Fibroblast of pulmonary artery (primary cell): ENCODE measurements at places on chromosomes 3 and 15.
A peak's percentile ranks its signal among the peaks of the same experiment; 100 is the strongest.

DNA sequence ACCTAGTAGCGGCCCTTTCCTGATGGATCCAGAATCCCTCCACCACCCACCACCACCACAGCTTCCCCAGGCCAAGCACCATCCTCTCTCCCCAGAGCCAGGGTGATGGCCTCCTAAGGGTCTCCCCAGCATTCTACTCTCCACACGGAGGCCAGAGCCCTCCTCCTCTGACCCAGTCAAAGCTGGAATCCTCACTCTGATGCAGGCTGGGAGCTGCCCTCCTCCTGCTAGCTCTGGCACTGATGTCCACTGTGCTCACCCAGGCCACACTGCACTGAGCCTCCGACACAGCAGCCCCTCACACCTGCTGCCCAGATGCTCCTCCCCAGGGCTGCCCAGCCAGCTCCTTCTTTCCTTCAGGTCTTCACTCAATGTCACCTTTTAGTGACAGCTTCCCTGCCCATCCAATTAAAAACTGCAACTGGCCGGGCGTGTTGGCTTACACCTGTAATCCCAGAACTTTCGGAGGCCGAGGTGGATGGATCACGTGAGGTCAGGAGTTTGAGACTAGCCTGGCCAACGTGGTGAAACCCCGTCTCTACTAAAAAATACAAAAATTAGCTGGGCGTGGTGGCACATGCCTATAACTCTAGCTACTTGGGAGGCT is 21.0 kb downstream of the XXYLT1 start:
- DNase-seq: no peak

GRCh38 chr3:155651489-155652218 is 93.2 kb downstream of the PLCH1 start:
- no peak for DNase-seq

- no peak for DNase-seq
These were observed 129.4 kb downstream of the DLG1 start for GRCh38 chr3:197169028-197169427.

DNA sequence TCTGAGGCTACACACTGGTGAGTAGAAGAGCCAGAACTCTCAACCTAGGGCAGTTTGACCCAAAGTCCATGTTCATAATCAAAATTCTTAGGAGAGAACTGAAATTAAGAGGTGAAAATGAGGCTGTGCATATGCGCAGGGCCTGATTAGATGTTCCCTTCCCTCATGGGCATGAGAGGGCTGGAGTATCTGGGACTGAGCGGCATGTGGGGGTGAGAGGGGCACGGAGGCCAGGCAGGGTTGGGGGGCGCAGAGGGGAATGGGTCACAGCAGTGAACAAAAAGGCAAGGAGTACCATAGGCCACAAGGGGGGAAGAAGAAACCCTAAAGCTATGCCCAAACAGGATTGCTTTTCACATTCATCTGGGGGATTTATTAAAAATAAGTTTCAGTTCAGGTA is 31.3 kb downstream of the ADAMTS9 start:
- DNase-seq: no peak

- peak; percentile 49 for DNase-seq
These were observed 1.4 kb downstream of the ZNF609 start for GRCh38 chr15:64461721-64462162.

GRCh38 chr3:62172199-62172598 is 201.2 kb downstream of the FEZF2 start:
- no peak for DNase-seq

- no peak for DNase-seq
These were observed 16.9 kb downstream of the ARIH2 start for GRCh38 chr3:48935530-48935929.

GRCh38 chr3:196501316-196502044 is 2.1 kb downstream of the RNF168 start:
- peak; percentile 34 for DNase-seq

DNA sequence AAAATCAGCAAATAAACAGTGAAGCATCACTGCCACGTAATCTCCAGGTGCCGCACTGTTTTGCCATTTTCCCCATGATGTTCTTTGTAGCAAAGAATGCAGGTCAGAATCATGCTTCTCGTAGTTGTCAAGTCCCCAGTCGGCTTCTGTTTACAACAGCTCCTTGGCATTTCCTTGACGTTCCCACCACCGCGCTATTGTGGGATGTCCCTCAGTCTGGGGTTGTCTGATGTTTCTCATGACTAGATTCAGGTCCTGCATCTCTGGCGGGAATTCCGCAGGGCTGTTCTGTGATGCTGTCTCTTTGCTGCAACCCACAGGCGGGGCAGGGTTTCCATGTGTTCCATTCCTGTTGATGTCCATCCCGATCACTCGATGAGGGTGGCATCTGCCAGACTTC is 117.9 kb upstream of the SMAD3 start:
- no peak for DNase-seq

DNA sequence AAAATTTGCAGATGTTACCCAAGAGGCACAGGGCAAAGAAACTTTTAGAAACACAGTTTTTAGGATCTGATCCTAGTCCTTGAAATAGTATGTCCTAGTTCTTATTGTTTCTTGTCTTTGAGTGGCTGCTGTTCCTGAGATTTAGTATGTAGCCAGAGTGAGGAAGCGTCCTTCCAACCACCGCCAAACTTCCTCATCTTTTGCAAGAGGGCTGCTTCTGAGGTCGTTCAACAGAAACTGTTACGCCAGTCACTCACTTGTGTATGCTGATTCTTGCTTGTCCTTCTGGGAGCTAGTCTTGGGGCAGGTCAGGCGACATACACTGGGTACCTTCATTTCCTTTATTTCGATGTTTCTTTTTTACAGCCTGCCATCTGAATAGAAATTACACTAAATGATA is 577.3 kb upstream of the ZNF717 start:
- DNase-seq: no peak

DNA sequence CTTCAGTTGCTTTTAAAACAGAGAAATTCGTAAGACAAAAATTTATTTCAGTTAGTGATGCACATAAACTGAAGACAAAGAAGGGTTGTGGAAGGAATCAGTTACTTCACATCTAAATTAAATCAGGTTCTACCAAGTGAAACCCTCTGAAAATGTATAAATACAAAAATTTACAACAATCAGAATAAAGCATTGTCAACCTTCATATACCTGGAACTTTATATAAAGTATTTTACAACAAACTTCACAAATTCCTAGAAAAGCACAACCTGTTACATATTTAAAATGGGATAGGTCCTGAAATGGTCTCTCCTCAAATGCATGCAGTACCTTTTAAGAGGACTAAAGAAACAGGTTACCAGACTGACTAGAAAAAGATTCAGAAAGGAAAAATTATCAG is 26.9 kb downstream of the ATOSA start:
- no peak for DNase-seq

GRCh38 chr3:73498764-73499622 is 125.7 kb downstream of the PDZRN3 start:
- no peak for DNase-seq

DNA sequence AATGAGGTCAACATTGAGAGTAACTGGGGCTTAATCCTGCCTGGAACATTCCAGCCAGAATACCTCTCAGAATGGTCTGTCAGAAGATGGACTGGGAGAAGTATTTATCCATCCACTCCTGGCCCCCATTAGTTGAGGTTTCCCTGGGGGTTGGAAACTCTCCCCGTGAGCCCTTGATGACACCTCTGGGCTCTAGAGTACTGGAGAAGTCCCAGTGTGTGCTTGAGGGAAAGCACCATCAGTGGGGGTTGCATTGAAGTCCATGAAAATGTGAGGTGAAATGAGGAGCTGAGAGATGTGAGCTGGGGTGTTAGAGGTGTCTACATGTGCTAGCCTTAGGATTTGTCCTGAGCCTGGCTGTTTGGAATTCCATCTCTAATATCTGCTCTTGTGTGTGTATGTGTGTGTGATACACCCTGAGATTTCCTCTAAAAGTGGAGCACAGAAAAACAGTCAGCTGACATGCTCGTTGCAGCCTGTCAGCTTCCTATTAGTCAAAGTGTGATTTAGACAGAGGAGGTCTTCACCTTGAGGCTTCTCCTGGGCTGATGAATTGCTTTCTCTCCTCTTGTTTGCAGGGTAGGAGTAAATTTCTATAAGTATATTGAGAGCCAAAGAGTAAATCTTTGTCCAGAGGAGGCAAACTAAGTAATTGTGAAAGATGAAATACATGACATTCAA is 67.6 kb downstream of the NR1D2 start:
- DNase-seq: no peak

- no peak for DNase-seq
These were observed 17.3 kb upstream of the BSN start for GRCh38 chr3:49536875-49537533.

GRCh38 chr3:169945313-169945712 is 21.3 kb upstream of the SEC62 start:
- DNase-seq: peak; percentile 12

DNA sequence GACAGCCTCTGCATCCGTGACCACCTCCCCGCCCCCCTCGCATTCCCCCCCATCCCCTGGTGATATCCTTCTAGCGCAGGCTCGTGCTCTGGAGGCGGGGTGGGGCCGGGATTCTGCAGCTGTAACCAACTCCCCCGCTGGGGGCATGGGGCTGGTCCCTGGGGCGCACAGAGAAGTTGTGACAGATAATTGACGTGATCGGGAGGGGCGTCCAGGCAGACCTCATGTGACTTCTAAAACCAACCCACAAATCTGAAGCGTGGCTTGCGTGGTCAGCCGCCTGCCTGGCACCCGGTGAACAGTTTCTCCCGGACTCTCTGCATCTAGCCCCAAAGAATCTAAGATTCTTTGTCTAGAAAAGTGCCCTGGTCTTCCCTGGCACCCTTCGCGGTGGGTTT is 100.6 kb upstream of the IGF1R start:
- peak; percentile 29 for DNase-seq

- no peak for DNase-seq
These were observed 83.6 kb upstream of the TNIK start for GRCh38 chr3:171543759-171544300.

DNA sequence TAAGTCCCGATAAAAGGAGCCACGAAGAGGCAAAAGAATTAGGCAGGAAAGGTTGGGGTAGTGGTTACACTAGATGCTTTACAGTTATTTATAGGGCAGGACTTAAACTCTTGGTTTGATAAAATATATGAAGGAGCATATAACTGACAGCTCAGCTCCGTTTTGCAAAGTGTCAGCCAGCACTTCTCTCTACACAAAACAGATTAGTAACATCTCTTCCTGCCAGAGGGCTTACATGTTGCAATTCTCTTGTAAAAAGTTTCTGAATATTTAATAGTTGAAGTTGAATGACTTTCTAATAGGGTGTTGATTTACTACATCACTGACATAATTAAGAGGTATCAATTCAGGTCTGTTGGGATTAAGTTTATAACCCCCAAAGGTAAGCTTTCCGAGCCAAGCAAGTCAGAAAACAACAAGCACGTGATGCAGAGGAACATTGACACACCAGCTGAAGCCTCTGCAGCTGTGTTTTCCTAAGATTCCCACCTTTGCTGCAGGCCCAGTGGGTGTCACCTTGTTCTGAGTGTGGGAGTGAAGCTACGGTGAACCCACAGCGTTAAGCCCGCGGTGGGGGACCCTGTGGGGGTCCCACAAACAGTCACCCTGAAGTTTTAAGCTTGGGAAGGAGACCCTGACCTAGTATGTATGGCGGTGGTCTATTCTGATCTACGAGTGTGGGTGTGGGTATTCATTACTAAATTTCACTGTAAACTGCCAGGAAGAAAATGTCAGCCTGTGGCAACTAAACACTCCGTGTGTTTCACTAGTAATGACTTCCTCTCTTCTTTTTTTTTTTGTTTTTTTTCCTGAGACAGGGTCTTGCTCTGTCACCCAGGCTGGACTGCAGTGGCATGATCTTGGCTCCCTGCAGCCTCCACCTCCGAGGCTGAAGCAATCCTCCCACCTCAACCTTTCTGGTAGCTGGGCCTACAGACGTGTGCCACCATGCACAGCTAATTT is 22.0 kb upstream of the ATP13A3 start:
- peak; percentile 40 for DNase-seq

DNA sequence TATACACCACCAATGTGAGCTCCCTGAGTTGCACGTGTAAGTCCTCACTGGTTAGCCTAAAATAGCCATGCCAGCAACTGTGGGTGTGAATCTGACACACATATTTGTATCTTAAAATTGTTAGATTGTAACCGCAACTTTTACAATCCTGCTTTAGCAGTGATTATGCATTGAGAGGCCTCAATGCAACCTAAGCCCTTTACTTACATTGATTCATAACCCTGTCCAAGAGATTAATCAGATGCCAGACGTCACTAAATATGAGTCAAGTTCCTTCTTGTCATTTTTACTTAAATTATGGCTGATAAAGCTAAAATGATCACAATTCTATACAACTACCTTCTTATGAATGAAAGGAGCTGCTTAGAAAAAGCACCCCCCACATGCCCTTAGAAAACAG is 46.9 kb downstream of the IL17RD start:
- DNase-seq: no peak

- DNase-seq: no peak
These were observed 51.9 kb downstream of the ZBTB20 start for GRCh38 chr3:115095236-115095635.
